ENCODE measurements at places on chromosomes 16 and 17. TPM values are rescaled to one million over a fixed set of nuclear protein-coding genes. Genes with fewer than 3 reads are reported as not detected.

DNA sequence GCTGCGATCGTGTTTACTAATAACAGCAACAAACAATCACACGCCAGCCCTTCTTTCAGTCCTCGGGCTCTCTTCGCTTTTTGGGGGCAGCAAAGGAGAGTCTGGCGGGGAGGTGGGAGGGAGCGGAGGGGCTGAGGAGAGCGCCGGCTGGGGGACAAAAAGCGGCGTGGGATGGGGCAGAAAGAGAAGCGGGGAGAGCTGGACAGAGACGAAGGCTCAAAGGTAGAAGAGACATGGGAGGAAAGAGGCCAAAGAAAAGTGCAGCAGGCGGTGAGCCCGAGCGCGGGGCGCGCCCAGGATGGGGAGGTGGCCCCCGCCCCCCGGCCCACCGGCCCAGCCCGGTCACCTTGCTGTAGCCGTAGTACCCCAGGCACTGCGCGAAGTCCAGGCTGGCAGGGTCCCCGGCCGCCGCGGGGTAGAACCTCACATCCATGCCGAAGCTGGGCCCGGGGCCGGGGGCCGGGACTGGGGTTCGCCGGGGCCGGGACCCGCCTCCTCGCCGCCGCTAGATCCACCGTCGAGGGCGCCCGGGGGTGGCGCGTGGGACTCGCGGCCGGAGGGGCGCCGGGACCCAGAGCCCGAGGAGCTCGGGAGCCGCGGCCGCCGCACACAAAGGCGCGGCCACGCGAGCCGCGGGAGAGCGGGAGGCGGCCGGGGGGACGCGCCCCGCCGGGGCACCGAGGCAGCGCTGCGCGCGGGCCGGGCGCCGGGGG, 496 bp downstream of the TOX3 start:
- DNase-seq: no peak

The ESRP2 gene
- not detected for total RNA-seq

The MRPL27 gene
- 179 TPM for total RNA-seq

- DNase-seq: peak; percentile 84
Observed at GRCh38 chr16:75559564-75560372, 3.7 kb upstream of the TMEM231 start.

The SPATA22 gene
- total RNA-seq: not detected

All from H4 (cell line).